CD4-positive, alpha-beta T cell treated with Interleukin-4 for 1 hour (primary cell): ENCODE measurements at places on chromosomes 11 and 22.

GRCh38 chr22:49327411-49328117 lies 500.1 kb downstream of the BRD1 start:
- no peak for DNase-seq

DNA sequence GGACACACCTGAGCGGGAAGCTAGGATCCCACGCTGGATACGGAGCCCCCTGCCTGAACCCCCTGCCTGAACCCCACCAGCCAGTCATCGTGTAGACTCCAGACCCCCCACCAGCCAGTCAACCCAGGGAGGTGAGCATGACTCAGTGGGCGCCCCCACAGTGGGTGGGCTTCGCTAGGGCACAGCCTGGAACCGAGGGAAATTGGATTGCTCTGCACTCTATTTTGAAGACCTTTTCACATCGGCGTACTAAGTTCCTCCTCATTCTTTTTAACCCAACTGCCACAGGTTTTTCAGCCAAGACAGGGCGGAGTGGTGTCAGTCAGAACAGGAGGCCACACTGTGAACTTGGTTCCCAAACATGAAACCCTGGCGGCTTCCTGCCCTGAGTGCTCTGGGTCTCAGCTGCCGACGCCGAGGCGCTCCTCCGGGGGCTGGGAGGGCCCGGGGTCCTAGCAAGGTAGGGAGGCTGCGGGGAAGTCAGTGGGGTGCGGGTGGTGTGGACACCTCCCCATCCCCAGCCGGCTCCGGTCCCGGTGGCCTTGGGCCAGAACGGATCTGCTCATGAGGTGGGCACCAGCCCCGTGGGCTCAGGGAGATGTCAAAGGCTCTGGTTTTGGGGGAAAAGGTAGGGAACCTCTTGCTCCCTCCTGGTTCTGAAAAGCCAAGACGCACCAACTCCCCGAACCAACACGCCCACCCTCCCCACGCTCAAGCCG lies 57.0 kb downstream of the BRD1 start:
- no peak for DNase-seq

- no peak for DNase-seq
Observed at GRCh38 chr11:115202074-115202473, 302.1 kb downstream of the CADM1 start.

DNA sequence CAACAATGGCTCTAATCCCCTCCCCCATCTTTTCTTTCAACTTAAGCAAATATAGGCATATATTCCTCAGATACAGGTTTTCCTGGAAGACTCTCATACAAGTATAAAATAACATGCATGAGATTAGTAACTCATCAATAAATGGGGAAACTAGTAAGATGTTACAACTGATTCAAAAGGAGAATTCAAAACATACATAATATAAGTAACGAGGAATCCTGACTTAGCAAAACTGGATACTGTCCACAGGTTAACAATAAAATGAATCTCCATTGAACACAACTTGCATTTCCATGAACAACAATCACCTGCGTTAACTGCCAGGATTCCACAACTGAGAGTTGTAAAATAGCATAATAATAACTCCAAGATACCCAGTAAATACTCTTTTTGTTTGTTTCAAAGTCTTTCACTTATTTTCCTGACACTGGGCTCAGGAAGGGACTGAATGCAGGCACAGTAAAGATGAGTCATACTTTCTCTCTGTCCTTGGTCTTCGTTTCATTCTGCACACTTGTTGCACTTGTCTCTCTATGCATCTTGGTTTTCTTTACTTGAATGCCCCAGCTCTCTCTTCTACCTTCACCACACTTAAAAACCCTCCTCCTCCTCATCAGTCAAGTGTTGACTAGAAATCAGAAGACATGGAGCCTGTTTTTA lies 8.1 kb downstream of the APIP start:
- no peak for DNase-seq
